ENCODE measurements at places on chromosomes 3 and 15.
A peak's percentile ranks its signal among the peaks of the same experiment; 100 is the strongest.

GRCh38 chr3:156718622-156719306, 44.4 kb downstream of the TIPARP start:
- no peak for DNase-seq

DNA sequence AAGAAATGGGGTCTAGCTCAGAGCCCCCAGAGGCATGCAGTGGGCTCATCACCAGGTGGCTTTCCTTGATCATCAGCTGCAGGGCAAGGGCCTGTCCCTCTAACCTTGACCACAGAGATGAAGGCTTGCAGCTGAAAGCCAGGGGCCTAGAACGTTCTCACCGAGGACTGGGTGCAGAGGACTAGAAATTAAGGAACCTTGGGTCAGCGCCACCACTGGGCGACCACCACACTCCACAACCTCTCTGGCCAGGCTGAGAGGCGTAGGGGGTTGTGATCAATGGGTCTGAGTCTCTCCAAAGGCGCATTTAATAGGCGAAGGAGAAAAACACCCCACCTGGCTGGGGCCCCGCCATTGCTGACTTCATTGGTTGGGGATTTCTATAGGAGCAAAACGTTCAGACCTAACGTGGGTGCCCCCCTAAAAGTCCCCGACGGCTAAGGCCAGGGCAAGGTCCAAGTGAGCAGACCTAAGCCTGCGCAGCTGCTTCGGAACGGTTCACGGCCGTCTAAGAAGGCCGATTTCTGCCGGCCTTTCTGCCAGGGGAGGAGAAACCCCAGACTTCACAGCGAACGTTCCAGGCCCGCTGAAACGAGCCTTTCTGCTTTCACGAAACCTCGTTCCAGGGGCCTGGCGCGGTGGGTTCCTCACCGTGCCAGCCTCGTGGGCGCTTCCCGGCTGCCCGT, 915 bp downstream of the BCL2L10 start:
- DNase-seq = no peak

DNA sequence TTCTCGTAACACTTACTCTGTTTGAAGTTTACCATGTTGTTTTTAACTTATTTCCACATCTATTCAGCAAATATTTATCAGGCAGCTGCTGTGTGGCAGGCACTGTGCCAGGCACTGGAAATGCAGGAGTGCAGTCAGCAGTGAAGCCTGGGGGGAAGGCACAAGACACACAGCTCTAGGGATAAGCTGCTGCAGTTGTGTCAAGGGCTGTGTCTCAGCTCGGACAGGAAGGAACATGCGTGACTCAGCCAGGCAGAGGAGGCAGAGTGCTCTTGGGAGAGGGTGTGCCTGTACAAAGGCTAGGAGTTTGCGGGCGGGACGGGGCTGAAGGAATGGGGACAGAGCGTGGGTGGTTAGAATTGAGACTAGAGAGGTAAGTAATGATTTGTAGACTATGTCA, 24.7 kb downstream of the LYSMD4 start:
- DNase-seq = peak; percentile 71

DNA sequence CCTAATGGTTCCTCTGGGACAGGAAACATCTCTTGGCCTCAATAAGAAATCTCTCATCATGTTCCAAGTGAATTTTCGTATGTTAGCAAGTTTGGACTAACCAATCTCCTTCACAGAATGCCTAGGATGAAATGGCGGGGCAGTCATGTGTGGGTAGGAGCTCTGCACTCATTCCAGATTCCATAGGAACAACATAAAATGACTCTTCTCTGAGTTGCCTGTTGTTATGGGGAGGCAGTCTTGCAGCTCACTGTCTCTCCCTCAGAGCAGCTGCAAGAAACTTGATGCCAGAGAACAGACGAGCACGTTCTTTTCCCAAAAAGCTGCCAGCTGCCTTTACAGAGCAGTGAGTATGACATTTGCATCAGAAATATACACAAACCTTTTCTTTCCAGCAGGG, 34.1 kb downstream of the SPATA12 start:
- DNase-seq = peak; percentile 65

GRCh38 chr3:121155028-121155427, 247.0 kb downstream of the STXBP5L start:
- DNase-seq = peak; percentile 24

GRCh38 chr15:58573270-58573669, 141.5 kb downstream of the LIPC start:
- DNase-seq = no peak

DNA sequence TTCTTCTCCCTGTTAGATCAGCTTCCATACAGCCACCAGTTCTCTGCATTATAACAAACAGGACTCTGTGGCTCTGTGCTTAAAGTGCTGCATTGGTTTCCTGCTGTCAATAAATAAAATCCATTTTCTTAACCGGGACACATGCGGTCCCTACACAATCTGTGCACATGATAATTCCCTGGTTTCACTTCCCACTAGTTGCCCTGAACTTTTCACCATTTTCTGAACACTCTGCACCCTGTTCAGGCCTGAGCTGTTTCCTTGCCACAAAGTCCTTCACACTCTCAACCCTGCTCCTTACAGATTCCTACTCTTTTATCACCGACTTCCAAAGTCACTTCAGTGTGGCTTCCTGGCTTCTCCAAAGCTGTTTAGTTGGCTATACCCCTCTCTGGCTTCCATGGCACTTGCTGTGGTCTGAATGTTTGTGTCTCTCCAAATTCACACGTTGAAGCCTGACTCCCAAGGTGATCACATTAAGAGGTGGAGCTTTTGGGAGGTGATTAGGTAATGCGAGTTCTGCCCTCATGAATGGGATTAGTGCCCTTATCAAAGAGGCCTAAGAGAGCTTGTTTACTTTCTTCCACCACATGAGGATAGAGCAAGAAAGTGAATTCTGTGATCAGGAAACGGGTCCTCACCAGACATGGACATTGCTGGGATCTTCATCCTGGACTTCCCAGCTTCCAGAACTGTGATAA, 233.4 kb downstream of the CHST2 start:
- no peak for DNase-seq

DNA sequence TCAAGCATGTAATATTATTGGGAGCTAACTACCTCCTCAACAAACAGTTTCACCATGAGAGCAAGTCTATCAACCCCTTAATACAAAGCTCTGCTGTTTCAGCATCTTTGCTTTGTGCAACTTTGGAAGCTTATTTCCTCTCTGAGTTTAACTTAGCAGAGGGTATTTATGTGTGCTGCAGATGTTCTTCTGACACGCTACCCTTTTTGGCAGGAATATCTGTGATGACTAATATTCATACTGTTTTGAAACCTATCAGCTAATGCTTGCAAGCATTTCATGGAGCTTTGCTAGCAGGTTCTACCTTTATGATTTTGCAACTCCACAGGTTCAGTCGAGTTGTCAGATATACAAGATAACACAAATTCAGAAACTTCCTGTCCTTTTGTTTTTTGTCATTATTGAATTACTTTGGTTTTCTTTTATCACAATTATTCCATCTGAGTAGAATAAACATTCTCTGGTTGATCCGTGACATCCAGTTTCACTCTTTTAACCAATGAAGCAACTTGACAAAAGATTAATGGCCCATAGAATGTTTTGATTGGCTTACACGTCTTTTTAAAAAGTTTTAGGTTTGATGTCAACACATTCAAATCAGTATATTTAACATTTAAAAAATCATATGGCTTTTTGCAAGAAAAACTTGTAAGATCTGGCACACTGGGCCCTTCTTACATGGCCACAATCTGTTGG, 1.7 kb upstream of the SLC9A9 start:
- DNase-seq = peak; percentile 89

DNA sequence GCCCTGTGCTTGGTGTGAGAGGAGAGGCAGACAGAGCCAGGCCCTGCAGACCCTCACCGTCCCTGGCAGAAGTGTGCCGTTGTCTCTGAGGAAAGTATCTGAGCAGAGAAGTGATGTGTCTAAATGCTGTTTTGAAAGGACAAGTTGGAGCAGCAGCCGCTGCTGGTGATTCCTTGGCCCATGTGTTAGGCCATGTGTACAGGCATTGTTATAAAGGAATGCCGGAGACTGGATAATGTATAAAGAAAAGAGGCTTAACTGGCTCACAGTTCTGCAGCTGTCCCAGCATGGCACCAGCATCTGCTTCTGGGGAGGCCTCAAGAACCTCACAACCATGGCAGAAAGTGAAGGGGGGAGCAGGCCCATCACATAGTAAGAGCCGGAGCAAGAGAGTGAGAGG, 334.6 kb upstream of the ATP10A start:
- DNase-seq = no peak

DNA sequence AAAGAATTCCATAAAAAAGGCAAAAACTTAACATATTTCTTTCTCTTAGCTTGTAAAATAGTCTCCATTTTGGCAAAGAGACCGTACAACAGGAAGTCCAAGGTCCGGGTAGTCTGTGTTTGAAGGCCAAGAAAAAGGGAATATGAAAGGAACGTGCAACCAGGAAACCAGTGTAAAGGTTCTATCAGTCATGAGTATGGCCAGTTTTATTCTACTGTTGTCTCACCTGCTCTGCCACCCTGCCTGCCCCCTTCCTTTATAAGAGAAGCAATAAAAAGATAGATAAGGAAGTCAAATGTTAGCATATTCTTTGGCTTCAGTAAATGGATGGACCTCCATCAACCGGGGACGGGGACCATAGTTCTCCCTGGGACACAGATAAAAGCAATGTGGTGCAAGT, 370.6 kb upstream of the ROBO2 start:
- no peak for DNase-seq

GRCh38 chr3:190371152-190371551, 16.8 kb upstream of the CLDN16 start:
- no peak for DNase-seq

- DNase-seq = peak; percentile 81
Observed at GRCh38 chr3:172550347-172550943, 27.2 kb upstream of the TNFSF10 start.

GRCh38 chr3:88410259-88410658, 260.5 kb downstream of the C3orf38 start:
- no peak for DNase-seq

DNA sequence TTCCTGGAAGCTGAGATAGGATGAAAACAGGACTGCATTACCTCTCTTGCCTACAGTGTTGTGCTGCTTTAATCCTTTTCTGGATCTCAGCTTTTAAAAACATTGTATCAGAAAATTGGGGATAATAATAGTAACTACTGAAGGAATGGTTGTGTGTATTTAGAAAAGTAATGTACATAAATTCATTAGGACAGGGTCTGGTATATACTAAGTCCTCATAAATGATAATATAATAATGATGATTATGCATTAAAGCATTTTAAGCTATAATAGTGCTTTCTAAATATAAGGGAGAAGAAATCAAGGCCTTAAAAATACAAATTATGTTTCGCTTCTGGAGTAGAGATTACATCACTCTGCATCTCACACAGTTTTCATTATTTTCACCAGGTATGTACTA, 530.1 kb downstream of the ZNF385D start:
- DNase-seq = no peak

GRCh38 chr3:193908181-193908744, 227.7 kb upstream of the HES1 start:
- DNase-seq = no peak

DNA sequence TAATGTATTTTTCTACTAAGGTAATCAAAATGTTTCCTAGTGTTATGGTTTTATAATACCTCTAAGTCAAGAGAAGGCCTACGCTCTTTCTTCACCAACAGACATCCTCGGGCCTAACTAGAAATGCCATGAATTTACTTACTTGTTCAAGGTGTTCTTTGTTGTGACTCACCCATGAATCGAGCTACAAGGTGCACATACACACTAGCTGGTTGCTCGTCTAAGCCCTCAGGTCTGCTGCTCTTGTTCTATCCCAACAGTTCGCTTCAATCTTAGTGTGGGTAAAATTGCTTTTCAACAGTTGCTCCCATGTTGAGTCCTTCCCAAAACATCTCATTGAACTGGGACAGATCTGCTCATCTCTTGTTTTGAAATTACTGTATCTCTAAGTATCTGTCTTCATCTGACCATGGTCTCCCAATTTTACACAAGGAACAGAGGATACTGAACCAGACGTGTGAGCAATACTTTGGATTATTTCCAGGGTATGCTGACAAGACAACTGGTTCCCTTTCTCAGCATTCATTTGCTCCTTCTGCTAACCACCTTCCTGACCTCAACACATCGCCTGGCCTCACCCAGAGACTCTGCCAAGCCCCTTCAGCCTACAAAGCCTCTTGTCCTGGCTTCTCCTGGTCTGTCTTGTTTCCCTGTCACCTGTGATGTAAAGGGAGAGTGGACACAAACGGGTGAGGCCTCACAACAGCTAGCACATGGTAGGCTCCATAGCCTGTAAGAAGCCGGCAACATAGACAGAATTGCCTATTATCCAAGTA, 84.2 kb downstream of the NEDD4 start:
- DNase-seq = peak; percentile 83

GRCh38 chr3:153232851-153233271, 70.8 kb downstream of the RAP2B start:
- DNase-seq = peak; percentile 76

DNA sequence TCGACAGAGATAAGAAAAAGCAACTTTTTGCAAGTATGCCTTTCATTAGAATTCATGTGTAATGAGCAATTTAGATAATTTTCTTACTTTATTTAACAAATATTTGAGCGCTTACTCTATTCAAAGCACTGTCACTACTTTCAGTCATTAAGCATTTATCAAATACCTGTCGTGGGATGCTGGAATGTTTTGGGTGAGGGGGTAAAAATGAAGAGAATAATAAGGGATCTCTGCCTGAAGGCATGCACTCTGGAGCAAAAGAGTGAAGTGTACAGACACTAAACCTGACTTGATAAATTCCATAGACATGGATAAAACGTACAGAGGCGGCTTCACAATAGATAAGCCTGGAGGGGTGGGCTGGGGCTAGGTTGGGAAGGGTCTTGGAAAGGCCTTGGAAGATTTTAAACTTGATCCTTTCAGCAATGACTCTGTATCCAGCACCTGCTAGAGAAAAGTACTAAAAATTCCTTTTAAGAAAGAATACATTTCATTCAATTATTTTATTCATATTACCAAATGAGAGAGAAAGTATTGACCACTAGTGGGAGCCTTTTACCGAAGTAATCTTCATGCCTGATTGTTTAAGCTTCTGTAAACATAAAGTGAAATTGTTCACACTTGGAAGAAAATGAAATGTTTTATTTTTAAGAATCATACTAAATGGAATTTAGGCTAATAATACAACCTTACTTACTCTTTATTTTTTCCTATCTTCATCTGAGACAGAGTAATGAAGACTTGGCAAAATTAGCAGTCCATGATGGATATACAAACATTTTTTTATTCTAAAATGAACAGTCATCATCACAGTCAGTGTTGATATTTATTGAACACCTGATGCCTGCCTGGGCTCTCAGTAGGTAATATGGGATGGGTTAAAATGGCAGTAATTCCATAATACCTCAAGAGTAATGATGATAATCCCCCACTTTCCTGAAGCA, 113.2 kb downstream of the PPP2R3A start:
- DNase-seq = peak; percentile 22

- DNase-seq = no peak
Observed at GRCh38 chr15:37070686-37071085, 29.7 kb downstream of the MEIS2 start.

DNA sequence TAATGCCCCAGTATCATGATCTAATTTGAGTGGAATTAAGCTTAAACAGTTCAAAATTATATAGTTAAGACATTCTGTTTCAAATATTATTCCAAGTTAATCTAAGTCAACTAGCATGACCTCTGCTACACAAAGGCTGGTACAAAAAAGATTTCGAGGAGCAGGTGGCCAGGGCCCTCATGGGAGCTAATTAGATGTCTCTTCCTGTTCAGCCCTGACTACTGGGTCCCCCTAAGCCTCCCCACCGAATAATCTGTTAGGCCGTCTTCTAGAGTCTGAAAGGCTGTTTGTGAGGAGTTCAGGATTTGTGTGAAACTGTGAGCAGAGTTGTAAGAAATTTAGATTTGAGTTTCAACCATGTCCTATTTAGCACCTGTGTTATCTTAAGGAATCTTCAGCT, 75.4 kb downstream of the PPM1L start:
- DNase-seq = no peak

- no peak for DNase-seq
Observed at GRCh38 chr15:63331456-63331855, 50.2 kb downstream of the CA12 start.

Data from fibroblast of upper back skin (primary cell).